Fibroblast of skin of left quadriceps (primary cell): ENCODE measurements at places on chromosomes 16 and 17.

DNA sequence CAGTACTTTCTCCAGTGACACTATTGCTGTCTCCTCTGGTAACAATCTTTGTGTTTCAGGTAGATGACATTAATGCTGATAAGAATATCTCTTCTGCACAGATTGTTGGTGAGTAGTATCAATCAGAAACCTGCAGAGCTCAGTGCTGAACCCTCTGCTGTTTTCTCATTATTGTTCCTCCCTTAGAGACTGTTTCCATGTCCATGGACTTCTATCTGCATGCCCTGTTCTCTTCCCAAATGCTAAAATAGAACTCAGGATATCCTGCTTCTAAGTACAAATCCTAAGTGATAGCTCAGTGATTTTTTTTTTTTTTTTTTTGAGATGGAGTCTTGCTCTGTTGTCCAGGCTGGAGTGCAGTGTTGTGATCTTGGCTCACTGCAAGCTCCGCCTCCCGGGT, 29.4 kb downstream of the IST1 start:
- DNase-seq: no peak

- no peak for DNase-seq
These were observed 17.2 kb upstream of the UTP6 start for GRCh38 chr17:31918701-31919128.

DNA sequence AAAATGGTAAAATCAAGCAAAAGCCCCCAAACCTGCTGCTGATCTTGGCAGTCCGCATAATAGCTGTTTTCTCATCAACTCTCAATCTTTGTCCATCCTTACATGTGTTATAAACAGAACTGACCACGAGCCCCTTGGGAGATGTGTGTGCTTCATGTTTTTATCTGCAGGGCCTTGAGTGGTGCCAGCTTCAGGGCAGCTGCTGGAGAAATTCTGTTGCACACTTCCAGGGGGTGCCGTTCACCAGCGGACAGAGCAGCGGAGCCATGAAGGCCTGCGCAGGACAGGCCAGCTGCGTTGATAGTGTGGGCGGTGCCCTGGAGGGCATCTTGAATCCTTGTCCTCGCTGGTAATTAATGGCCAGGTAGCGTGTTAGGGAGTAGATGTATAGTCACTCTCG, 20.1 kb downstream of the MPRIP start:
- DNase-seq: no peak

- no peak for DNase-seq
These were observed 154.3 kb upstream of the MED13 start for GRCh38 chr17:62219221-62219899.

DNA sequence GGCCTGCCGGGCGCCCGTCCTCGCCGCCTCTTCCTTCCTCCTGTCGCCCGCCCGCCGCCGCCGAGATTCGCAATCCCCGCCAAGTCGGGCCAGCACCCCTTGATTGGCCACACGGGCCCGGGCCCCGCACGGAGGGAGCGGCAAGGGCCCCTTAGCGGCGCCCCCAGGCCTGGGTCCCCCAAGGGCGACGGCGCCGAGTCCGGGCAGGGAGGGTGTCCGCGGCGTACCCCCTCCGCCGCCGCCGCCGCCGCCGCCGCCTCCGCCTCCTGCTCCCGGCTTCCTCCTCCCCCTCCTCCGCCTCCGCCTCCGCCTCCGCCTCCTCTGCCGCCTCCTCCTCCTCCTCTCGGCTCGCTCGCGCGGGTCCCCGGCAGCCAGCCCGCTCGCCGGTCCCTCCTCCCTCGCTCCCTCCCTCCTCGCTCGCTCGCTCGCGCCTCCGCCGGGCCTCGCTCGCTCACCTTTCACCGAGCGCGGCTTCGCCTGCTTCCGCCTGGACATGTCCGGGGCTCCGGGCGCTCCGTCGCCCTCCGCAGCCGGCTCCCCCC, 561 bp downstream of the ZNF423 start:
- DNase-seq: peak; percentile 47

GRCh38 chr17:539066-539465, 175.6 kb downstream of the VPS53 start:
- no peak for DNase-seq

GRCh38 chr16:86882586-86883280, 304.4 kb downstream of the FOXL1 start:
- peak; percentile 69 for DNase-seq

- DNase-seq: peak; percentile 76
These were observed 55.9 kb upstream of the ADCY7 start for GRCh38 chr16:50210266-50211038.

GRCh38 chr16:67399749-67400704, 6.7 kb upstream of the TPPP3 start:
- no peak for DNase-seq

- no peak for DNase-seq
These were observed 35.8 kb upstream of the RASL10B start for GRCh38 chr17:35695613-35696012.

GRCh38 chr17:76531486-76532038, 5.9 kb downstream of the CYGB start:
- no peak for DNase-seq

DNA sequence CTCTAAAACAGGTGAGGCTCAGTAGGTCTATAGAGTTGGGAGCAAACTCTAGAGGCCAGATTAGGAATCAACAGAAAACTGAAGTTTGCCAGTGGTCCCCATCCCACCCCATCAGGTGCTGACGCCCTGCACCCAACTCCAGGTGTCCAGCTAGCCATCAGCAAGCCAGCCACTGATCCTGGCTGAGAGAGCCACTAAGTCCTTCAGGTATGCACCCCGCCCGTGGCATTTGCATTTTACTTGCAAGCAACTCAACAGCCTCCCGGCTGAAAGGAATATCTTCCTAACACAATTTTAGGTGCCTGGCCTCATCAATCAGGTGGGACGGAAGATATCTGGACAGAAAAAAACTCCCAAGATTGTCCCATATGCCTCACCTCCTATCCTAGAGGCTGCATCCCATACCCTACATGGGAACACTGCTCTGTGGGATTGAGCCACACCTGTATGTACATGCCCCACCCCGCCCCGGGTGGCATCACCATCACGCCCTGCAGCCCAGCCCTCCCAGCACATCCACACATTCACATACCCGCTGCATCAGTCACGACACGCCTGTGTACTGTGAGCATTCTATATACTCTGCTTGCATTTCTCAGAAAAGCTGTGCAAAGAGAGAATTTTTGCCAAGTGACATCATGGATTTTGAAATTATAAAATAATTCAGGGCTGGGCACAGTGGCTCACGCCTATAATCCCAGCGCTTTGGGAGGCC, 8.3 kb downstream of the OTOP3 start:
- DNase-seq: no peak

- DNase-seq: no peak
These were observed 62.1 kb downstream of the MYO1D start for GRCh38 chr17:32814836-32815235.

DNA sequence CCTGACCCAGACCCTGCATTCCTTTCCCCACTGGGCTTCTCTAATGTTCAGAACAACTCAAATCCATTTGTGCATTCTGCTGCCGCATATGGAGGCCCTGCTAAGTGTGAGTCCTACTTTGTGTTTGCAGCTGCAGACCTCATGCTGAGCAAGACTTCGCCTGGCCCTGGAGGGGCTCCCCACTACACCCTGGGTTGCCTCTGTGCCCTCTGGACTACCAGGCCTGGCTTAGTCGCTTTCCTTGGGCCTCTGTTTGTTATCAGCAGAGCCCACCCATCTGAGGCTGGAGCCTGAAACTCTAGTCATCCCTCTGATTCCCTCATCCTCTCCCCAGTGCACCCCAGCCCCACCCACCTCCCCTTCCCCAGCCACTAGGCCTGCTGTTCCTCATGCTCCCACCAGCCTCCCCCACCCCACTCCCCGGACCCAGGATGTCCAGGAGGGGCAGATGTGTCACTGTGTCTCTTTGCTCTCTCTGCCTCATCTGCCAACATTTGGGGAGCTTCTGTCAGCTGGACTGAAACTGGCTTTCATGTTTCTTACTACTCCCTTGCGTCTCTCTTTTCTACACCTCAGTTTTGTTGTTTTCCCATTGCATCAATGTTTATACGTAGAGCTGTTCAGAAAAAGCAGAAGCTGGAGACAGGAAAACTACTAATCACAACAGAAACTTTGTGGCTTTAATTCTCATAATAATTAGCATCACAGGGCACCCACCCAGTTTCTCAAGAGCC, 17.9 kb upstream of the CD300E start:
- no peak for DNase-seq

- DNase-seq: no peak
These were observed 52.6 kb upstream of the ACSF3 start for GRCh38 chr16:89040861-89041570.

GRCh38 chr17:8955021-8955959, 10.2 kb downstream of the PIK3R5 start:
- DNase-seq: no peak

- no peak for DNase-seq
These were observed 294.7 kb downstream of the SEC14L1 start for GRCh38 chr17:77435272-77436057.

DNA sequence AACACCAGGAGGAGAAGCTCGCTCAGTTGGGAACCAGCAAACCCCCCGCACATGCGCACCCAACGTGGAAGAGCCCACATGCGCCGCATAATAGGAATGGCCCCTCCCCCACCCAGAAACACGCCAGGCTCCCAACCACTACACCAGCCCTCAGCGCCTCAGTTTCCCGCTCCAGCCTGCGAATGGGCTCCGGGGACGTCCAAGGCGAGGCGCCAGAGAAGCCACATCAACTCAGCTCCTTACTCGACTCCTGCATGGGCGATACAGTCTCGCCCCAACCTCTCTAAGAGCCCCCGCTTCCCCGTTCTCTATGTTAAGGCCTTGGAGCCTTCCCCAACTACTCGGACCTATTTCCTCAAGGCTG, 504 bp downstream of the SRSF1 start:
- no peak for DNase-seq

DNA sequence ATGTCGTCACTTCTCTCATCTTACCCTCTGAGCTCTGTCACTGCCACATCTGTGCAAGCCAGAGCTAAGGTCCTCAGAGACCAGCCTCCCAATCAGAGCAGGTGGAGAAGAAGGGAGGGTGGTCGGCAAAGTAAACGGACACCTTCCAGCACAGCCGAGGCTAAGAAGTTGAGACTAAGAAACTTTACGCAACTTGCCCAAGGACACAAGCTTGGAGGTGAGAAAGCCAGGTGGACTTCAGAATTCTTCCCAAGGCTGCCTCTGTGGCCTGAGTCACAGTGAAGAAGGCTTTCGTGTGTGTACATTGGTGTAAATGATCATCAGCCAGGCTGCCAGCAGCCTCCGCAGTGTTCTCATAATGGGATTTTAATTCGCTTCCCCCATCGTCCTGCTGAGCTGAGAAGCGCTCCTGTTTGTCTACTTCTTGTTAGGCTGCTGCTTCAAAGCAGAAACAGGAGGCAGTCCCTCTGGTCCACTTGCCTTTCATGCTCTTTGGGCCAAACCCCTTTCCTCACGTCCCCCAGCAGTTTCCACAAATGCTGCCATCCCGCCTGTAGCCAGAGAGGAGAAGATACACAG, 125.0 kb upstream of the RPL38 start:
- no peak for DNase-seq

DNA sequence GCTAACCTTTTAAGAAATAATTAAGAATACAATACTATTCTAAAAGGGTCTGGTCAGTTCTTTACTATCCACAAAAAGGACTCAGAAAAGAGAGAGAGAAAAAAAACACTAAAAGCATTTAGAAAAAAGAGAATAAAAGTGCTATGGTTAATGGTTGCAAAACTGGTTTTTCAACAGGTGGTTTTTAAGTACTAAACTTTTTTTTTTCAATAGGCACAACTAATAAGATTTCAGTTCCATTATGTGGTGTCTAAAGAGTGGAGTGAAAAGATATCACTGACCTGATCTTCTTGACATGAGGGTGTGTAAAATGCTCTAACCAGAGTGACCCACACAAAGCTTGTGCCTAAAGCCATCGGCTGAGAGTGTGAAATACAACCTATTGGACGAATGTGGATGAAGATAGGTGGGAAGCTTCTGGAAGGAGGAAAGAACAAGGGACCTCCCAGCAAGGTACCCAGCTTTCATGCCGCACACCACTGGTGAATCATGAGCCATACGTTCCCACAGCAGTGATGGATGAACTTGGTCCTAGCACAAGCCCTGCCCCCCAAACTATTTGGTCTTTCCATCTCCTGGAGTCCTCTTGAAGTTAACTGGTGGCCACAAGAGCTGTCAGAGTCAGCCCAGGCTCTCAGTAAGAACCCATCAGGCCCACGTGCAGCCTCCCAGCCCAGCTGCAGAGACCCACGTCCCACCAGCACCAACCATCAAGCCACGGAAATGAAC, 103.0 kb downstream of the ZFHX3 start:
- DNase-seq: no peak

GRCh38 chr16:88456356-88457292, 3.5 kb downstream of the ZFPM1 start:
- DNase-seq: no peak

- no peak for DNase-seq
These were observed 242.3 kb upstream of the C16orf82 start for GRCh38 chr16:26824469-26824868.

DNA sequence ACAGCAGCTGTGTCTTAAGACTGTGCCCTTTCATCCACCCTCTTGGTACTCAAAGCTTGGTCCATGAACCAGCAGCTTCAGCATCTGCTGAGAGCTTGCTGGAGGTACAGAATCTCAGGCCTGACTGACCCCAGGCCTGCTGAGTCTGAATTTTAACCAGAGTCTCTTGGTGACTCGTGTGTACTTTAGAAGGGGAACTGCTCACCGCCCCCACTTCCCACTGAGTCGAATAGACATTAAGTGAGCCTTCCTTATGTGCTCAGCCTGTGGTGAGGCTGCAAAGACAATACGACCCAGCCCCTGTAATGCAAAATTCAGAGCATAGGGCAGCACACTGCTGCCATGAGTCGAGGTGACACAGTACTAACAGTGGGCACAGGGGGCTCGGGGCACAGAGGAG, 662.8 kb downstream of the WWOX start:
- DNase-seq: no peak

GRCh38 chr16:68617734-68618133, 27.4 kb upstream of the CDH3 start:
- no peak for DNase-seq

DNA sequence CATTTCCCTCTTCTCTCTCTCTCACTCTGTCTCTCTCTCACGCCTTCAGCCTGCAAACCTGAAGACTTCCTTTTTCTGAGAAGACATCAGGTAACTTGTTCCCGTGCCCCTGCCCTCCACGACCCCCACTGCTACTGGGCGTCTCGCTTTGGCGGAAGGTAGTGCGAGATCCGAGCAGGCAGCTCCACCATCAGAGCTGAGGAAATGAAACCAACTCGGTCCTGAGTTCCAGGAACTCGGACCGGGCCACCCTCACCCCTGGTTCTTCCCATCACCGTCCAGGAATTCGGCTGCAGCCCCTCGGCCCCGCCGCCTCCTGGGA, 585 bp downstream of the MLKL start:
- DNase-seq: no peak
